ENCODE measurements at places on chromosomes 6 and 20.

GRCh38 chr20:47124181-47124717, 229.6 kb downstream of the EYA2 start:
- H3K4me3 ChIP-seq: no peak overlapping the region
- DNase-seq: no peak
- H3K27ac ChIP-seq: peak overlapping the region; percentile 79
- no peaks in the 10 kb centered on the region for H3K27me3 ChIP-seq

- DNase-seq: no peak
These were observed 6.3 kb upstream of the NAA20 start for GRCh38 chr20:20010639-20011500.

DNA sequence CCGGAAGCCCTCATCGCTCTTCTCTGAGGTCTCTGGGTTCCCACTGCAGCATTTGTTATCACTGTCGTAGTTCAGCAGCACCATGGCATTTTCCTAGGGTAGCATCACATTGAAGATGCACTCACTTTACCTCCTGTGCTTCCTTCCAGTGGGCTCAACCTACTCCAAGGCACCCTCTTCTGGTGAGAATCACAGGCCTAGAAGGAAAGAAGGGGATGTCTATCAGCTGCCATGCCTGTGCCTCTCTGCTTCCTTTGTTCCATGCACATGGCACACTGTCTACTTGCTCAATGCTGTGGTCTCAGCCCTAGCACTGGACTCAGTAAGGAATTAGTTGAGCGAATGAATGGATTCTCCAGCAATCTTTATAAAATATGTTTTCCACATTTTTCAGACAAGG, 22.6 kb downstream of the CST4 start:
- no peak for DNase-seq
- peaks cover 17% of the 10 kb centered on the region for H3K4me1 ChIP-seq
- peaks cover 9% of the 10 kb centered on the region for H3K27me3 ChIP-seq
- H3K4me3 ChIP-seq: no peak overlapping the region

- H3K4me3 ChIP-seq: no peak overlapping the region
- H3K4me1 ChIP-seq: peaks cover 38% of the 10 kb centered on the region
- peaks cover 11% of the 10 kb centered on the region for H3K36me3 ChIP-seq
- no peak for DNase-seq
These were observed 66.5 kb downstream of the REV3L start for GRCh38 chr6:111416529-111416928.

GRCh38 chr6:101711518-101711917, 318.0 kb downstream of the GRIK2 start:
- H3K27me3 ChIP-seq: no peaks in the 10 kb centered on the region
- DNase-seq: no peak
- H3K4me1 ChIP-seq: no peaks in the 10 kb centered on the region
- no peak overlapping the region for H3K27ac ChIP-seq

DNA sequence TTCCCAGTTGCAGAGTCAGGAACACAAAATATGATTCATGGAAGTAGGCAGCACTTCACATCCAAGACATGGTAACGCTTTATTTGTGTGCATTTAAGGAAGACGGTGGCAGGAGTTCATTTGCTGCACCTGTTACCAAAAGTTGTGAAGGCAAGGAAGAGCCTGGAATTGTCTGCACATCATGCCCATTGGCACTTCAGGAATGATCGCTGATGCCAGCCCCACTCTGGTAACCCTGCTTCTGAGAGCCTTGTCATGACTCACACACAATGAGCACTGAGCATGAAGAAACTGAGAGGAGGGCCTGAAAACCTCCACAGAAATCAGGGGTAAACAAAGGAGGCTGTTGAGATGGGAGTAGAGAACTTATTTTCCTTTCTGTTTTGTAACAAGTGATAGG, 181.1 kb downstream of the RPS12 start:
- no peak overlapping the region for H3K27ac ChIP-seq
- no peaks in the 10 kb centered on the region for H3K36me3 ChIP-seq
- H3K27me3 ChIP-seq: no peaks in the 10 kb centered on the region
- DNase-seq: no peak
- H3K4me1 ChIP-seq: no peaks in the 10 kb centered on the region

Measured in left ventricle myocardium inferior (tissue), 1 donor.